ENCODE measurements at places on chromosomes 2 and 18.

- no peak for DNase-seq
Measured at GRCh38 chr2:157684940-157685466, 56.3 kb upstream of the ACVR1C start.

- no peak for DNase-seq
Measured at GRCh38 chr2:85711578-85712060, 17.5 kb downstream of the GNLY start.

DNA sequence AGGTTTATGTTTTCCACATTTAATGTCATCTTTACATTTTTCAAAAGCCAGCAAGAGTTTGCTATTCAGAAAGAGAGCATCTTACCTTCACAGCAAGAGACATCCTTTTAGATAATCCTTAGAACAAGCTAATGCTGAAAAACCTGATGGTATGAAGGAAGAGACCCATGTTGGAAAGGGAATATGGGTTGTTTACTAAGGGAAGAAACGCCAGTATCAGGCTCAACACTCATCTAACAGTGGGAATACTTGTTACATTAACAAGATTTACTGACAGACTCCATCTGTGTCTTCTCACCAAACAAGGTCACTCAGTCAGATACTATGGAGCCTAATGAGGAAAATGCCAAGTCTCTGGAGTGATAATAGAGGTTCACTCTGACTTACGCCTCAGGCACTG, 1474.1 kb upstream of the SLC39A10 start:
- DNase-seq: no peak

GRCh38 chr2:12714391-12715221, 2.1 kb upstream of the TRIB2 start:
- DNase-seq: peak; percentile 91

- DNase-seq: peak; percentile 2
Measured at GRCh38 chr2:241764275-241765241, 12.1 kb upstream of the GAL3ST2 start.

DNA sequence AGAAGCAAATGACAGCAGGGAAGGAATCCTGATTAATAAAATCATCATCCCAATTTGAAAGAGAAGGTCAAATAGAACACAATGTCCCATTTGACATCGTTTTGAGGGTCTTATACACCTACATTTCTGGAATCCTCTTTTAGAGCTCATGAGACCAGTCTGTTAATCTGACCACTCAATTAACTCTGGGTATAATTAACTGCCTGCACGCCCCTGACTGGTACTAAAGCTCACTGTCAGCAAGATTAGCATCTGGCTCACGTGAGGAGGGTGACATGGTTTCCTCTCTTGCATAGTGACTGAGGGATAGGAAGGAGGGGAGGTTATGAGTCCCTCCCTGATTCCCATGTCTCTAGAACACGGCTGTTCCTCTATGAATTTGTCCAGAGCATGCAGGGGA, 124.3 kb downstream of the ICOS start:
- DNase-seq: no peak

DNA sequence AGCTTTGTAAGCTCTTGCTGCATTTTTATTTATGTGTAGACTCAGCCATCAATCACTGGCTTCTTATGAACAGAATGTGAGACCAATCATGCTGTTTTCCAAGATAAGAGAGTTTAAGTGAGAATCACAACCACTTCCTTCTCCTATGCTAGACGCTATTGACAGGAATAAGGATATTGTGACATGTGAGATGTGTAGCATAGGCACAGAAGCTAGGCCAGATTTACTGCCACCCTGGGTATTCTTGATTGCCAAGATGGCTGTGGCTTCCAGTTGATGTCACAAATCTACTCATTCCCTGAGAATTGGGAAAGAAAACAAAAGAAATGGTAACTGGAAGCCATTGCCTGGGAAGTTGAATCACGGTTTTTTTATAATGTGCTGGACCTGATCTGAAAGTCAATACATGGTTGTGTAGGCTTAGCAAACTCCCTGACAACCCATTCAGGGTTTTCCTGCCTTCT, 49.9 kb downstream of the RAB27B start:
- no peak for DNase-seq

GRCh38 chr2:112345030-112346027, 69.9 kb downstream of the ZC3H6 start:
- DNase-seq: peak; percentile 26

DNA sequence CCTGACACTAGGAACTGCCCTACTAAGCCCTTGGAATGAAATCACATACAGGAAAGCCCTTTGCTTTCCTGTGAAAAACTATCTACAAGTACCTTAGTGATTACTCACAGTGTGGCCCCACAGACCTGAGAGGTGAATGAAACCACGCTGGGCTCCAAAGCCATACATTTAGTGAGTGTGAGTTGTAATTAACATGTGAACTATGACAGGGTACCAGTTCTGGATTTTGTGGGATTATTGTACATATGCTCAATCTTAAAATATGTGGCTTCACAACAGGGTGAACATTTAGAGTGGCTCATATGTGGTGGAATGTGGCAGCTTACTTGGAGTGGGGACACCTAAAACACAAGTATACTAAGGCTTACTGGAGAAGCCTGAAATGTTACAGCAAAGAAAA, 12.3 kb downstream of the KCTD1 start:
- DNase-seq: no peak

DNA sequence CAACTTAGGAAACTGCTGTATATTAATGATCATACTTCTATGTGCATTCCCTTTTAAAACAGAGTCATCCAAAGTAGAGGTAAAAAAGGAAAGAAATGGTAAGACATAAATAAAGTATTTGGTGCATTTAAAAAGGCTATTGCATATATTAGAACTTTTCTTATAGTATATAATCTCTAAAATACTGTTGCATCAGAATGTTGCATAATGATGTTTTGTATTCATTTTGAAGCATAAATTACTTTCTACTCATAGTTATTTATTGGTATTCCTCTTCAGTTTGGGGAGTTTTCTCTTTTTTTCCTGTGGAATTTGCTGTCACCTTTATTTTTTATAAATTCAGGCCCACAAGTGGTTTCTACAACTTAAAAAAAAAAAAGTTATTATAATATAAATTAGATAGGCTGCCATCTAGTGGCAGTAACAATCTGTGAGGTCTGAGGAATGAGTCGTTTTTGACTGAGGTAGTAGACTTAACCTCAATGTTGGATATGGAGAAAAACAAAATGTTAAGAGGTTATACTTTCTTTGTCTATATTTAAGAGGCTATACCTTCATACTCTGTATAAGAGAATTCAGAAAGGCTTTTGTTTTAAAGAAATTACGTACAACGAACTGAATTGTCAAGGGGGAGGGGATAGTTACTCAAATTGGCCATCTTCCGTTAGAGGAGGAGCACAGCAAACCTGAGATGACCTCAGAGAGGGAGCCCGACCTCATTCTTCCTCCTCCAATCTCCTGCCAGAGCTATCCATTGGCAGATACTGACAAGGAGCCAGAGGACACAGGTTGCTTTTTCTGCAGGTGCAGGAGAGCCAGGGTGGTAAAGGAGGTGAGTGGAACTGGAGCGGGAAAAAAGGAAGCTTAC, 23.8 kb downstream of the ANKAR start:
- DNase-seq: peak; percentile 74

- peak; percentile 70 for DNase-seq
Measured at GRCh38 chr2:124804014-124804940, 779.2 kb downstream of the CNTNAP5 start.

GRCh38 chr2:167787021-167787420, 460.4 kb downstream of the STK39 start:
- no peak for DNase-seq

DNA sequence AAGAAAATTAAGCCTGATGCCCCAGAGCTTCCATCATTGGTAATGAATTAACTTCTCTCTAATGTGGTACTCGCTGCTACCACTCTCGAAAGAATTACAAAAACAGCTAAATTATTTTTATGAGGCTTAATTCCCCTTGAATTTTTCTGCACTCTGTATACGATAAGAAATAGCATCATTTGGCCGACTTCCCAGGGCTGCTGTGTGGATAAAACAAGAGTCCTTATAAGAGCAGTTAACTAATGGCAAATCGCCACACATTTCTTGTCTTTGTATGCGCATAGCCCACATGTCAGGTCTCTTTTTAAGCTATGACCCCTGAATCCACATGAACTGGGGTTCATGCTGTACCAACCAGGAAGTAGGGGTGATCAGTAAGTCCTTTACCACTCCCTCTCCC, 668.4 kb downstream of the TMEM182 start:
- no peak for DNase-seq

GRCh38 chr2:23312996-23313606, 71.9 kb upstream of the KLHL29 start:
- peak; percentile 73 for DNase-seq

DNA sequence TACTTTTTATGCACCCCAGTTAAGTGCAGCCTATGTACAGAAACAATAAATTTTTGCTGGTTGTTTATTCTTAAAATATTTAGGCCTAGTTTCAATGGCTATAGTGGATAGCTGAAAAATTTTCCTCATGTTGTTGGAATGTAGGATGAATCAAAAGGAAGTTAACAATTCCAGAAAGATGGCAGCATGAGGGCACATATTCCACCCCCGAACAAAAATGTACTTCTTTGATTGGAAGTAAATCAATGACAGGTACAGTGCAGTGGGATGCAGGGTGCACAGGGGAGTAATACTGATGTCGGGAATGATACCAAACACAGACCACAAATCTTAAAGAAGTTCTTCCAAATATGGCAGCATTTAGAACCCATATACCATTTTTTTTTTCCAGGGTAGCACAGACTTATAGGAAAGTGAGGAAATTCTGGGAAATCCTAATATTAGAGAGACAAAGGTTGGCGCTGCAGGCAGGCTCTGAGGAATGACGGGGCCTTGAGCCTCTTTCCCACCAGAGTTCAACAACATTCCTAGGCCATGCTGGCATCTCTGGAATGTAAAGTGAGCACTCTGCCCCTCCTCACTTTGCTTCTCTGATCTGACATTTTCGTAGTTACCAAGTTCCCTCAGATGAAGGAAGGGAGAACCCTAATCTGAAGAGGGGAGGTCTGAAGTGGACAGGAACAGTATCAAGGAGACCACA, 36.6 kb upstream of the IKZF2 start:
- no peak for DNase-seq

GRCh38 chr18:59640721-59641120, 56.5 kb downstream of the CCBE1 start:
- no peak for DNase-seq

DNA sequence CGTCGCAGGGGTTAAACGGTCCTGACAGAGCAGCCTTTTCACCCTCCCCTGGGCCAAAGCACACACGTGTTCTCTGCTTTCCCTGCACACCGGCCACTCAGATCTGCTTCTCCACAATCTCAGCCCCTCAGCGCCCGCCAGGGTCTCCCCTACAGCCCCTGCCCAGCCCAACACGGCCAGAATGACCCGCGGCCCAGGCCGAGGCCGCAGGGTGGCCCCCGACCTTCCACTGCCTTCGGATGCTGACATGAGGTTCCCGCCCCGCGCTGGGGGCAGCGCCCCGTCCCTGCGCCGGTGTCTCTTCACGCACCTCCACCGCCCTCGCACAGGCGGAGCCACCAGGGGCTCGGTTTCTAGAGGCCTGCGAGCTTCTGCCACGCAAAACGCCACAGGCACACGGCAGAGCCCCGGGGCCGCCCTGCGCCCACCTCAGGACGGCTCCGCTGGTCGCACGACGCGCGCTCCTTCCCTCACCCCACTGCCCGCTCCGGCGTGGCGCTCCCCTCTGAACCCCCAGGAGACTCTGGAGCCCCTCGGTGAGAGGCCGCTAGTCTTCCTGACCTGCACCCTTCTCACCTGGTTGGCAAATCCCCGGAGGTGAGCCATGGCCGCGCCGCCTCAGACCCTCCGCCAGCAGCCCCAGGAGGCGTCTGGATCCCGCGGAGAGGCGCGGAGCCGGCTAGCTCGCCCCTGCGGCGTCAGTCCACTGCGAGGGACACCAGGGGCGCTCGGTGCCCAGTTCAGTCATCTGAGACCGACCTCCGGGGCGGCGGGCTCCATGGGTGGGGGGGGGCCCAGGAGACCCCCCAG, 749 bp downstream of the STK25 start:
- peak; percentile 47 for DNase-seq

DNA sequence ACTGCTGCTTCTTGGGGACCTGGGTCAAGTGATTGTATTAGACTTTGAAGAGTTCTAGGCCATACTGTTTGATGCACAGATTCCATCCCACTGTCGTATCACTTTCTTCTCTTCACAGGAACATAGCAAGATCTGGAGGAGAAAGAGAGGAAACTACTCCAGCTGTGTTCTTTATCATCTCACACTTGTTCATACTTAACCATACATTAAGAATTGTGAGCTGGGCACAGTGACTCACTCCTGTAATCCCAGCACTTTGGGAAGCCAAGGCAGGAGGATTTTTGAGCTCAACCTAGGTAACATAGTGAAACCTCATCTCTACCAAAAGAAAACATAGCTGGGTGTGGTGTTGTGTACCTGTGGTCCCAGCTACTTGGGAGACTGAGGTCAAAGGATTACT, 111.7 kb downstream of the PARD3B start:
- DNase-seq: no peak

DNA sequence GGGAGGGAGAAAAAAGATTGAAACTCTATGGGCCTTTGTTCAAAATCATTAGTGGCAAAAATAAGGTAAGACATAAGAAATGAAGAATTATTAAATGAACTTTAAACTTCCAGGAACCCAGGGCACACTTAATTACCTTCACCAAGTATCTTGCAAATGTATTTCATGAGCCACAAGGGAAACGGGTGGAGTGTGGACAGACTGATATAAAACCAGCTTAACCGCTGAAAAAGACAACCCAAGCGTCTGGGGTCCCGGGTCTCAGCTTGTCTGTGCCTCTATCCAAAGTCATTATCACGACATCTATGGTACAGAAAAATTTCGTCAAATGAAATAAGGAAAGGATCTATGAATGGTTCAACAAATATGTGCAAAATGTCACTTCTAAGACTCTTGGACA, 13.9 kb upstream of the MBOAT2 start:
- no peak for DNase-seq

GRCh38 chr18:3321133-3321812, 59.3 kb downstream of the MYL12B start:
- DNase-seq: peak; percentile 79

- DNase-seq: no peak
Measured at GRCh38 chr18:41666231-41666630, 288.8 kb upstream of the PIK3C3 start.

GRCh38 chr2:9984217-9984739, 32.8 kb downstream of the GRHL1 start:
- DNase-seq: peak; percentile 74

- no peak for DNase-seq
Measured at GRCh38 chr18:26458526-26459232, 89.7 kb downstream of the KCTD1 start.

- no peak for DNase-seq
Measured at GRCh38 chr2:80591233-80591632, 286.7 kb upstream of the LRRTM1 start.
